Activated naive CD4-positive, alpha-beta T cell treated with anti-CD3 and anti-CD28 coated beads, Interleukin-2, amount 10 ng/mL, durations not matched to agents 7 days and 5 days (primary cell): ENCODE measurements at places on chromosomes 6 and 20.
A peak's percentile ranks its signal among the peaks of the same experiment; 100 is the strongest.

- no peak for DNase-seq
These were observed 7.9 kb downstream of the WFDC3 start for GRCh38 chr20:45783656-45784294.

DNA sequence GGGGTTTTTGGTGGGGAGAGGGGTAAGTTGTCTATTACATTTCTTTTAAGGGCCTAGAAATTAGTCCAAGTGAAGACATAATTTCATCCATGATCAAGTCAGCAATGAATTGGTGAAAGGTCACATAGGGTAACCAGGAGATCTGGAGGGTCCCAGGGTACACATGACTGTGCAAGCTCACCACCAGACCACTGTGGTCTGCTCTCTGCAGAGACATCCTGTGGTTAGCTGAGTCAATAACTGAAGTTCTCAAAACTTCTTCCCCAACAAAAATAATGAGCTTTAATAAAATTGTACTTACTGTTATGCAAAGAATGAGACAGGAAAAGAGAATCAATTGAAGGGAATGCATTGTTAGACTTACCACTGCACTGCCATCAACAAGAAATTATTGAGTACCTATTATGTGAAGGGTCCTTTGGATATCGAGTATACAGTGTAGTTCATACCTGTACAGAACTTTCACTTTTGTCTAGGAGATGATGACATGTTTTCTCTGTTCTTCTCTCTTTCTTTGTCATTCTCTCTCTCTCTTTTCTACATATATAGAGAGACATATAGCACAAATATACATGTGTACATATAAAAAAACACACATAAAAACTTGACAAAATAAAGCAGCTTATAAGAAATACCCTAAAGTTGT is 209.8 kb downstream of the GJA1 start:
- peak; percentile 21 for DNase-seq

- DNase-seq, result no peak
These were observed 220.0 kb upstream of the SPTLC3 start for GRCh38 chr20:12788632-12789299.

DNA sequence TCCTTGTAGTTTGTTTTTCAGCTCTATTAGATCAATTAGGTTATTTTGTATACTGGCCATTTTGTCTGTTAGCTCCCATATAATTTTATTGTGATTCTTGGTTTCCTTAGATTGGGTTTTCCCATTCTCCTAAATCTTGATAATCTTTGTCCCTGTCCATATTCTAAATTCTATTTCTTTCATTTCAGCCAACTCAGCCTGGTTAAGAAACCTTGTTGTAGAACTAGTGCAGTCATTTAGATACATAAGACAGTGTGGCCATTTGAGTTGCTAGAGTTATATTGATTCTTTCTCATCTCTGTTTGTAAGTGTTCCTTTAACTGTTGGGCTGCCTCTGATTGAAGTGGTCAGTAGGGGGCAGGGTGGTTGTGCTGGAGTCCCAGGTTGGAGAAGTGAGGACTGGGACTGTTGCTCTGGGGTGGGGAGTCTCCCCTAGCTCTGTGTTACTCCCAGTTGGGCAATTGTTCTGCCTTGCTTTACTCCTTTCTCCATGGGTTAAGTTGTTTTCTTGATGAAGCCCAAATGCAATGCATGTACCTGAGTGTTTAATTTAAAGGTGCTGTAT is 98.8 kb upstream of the NRN1 start:
- DNase-seq, result no peak

- DNase-seq, result no peak
These were observed 12.1 kb upstream of the C20orf203 start for GRCh38 chr20:32685541-32686529.

DNA sequence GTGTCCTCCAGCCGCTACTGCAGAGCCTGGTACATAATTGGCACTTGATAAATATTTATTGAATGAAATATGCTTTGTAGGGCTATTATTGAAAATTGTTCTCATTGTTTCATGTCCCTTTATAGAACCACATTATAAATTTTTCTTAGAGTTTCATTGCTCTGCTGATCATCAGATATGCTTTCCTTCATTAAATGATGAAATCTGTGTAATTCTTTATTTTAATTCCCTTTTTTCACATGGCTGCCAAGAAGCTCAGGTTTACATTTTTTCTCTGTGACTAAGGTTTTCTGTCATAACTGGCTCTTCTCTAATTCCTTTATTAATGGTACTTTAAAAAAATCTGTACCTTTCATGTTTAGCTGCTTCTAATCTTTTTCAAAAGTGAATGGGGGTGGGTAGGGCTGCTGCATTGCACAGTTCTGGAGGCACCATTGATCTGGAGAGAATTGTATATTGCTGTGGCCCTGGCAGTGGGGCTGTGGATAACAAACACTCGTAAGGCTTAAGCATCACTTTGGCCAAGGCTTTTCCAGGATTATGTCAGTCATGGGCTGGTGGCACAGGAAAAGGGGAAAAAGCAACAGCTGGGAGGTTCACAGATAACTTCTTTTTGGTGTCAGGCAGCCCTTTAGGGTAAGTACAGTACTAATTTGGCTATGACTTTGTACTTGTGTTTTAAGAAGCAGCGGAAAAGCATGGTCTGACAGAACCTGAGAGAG is 43.8 kb downstream of the ARFGEF2 start:
- no peak for DNase-seq
